ENCODE measurements at places on chromosomes 2 and 18.

DNA sequence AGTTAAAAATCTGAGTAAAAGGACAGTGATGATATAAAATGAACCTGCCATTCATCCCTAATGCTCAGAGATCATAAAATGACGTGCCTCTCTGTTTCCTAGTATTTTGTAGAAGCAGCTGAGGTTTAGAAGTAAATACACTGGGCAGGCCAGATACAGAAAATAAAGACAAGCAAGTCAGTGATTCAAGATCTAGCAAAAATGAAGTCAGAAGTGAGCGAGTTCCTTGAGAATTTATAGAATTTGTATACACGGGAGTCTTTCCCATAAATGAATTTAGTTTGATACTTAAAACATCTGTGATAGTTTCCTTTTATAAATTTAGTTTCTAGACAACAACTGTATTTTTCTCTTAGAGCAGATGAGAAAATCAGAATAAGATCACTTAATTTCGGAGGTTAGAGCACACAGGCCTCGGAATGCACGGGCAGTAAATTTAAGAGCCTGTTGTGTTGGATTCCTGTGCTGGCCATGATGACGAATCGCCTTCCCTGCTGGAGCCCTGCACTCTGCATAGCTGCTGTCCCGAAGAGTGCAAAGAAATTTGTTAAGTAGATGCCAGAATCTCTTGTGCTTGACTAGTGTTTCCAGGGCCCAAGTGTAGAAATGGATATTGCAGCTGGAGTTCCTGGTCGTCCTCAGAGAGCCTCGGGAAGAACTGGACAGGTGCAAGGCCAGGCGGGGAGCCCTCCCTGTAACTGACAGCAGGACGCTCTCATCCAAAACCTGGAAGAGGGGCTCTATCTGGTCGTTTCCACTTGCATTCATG is 83.7 kb upstream of the RBM44 start:
- DNase-seq = no peak

DNA sequence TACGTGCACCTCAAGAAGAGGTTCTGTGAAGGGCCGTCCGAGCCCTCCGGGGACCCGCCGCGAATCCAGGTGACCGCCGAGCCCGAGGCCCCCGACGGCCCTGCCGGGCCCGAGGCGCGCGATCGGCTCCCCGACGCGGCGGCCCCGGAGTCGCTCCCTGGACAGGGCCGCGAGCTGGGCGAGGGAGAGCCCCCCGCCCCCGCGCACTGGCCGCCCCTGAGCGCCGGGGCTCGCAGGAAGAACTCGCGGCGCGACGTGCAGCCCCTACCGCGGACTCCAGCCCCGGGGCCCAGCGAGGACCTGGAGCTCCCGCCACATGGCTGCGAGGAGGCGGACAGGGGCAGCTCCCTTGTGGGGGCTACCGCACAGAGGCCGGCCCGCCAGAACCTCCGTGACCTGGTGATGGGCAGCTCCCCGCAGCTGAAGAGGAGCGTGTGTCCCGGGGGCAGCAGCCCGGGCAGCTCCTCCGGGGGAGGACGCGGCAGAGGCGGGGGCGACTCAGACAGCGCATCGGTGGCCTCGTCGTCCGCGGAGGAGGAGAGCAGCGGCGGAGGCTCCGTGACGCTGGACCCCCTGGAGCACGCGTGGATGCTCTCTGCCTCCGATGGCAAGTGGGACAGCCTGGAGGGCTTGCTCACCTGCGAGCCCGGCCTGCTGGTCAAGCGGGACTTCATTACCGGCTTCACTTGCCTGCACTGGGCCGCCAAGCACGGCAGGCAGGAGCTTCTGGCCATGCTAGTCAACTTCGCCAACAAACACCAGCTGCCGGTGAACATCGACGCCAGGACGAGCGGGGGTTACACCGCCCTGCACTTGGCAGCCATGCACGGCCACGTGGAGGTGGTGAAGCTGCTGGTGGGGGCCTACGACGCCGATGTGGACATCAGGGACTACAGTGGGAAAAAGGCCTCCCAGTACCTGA is 812 bp downstream of the SOWAHC start:
- no peak for DNase-seq

DNA sequence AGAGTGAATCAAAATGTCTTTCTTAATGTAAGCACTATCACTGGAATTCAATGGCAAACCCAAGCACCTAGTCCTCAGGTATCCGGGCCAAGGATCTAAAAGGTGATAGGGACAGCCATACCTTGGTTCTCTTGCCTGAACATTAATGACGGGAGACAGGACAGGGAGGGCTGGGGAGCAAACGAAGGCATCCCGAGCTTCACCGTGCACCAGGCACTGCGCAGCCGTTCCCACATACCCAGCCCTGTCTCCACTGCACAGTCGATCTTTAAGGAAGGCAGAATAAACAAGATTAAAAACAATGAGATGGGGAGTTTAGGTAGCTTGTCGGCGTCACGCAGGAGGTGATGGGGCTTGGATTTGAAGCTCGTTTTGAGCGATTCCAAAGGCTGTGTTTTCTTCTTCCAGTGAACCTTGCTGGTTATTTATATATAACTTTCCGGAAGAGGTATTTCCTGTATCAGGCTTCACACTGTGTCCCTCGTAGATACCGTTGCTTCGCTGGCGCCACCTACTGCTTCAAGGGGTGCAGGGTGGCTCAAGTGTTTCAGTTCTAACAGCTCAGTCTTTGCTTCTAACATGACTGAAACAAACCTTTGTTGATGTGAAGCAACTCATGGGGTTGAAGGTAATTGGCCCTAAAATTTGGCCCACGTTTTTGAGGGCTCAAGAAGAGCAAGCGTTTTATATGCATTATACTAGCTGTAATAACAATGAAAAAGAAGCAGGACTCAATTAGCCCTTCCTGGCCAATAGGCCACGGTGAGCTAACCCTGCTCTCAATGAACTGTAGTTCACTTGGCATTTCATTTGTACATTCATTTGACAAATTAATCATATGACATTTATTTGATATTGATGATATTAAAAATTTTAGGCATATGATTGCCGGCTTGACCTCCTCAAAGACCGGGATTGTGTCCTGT is 77.4 kb downstream of the DCDC2C start:
- DNase-seq = no peak

GRCh38 chr18:24362757-24363156 is 34.9 kb downstream of the OSBPL1A start:
- DNase-seq = no peak

- no peak for DNase-seq
Measured at GRCh38 chr2:205738117-205738968, 56.0 kb downstream of the NRP2 start.

GRCh38 chr2:230503798-230504197 is 87.8 kb downstream of the SP100 start:
- no peak for DNase-seq

- DNase-seq = no peak
Measured at GRCh38 chr2:153214337-153214736, 264.2 kb downstream of the RPRM start.

DNA sequence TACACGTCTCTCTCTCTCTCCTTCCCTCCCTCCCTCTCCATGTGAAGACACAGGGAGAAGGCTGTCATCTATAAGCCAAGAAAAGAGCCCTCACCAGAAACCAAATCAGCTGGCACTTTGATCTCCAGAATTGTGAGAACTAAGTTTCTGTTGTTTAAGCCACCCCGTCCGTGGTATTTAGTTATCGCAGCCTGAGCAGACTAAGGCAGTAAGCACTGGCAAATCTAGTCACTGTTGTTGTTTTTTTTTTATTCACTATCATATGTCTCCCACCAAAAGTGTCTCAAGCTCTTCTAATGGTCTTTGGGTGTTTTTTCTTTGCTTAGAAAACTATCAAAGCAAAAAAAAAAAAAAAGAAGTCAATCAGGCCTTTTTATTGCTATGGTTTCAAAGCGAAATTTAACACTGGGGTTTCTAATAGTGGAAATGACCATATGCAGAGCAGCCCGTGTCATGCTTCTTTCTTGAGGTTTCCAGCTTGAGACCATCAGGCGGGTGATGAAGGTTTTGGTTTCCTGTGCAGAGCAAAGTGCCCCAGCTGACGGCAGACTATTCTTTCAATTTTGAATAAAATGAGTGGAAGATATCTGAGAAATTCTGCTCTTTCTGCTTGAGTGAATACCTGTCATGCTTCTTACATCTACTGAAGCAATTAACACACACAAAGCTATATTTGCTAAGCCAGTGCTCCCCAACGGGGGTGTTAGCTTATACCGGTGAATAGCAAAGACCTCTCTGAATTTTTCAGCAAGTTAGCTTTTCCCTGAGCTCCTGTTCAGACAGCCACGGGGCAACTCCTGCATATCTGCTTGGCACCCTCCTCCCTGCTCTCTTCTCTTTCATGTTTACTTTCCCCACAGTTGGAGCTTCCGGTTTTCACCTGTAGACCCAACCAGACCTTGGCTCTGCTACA is 394.1 kb upstream of the ATP5MC3 start:
- DNase-seq = no peak

DNA sequence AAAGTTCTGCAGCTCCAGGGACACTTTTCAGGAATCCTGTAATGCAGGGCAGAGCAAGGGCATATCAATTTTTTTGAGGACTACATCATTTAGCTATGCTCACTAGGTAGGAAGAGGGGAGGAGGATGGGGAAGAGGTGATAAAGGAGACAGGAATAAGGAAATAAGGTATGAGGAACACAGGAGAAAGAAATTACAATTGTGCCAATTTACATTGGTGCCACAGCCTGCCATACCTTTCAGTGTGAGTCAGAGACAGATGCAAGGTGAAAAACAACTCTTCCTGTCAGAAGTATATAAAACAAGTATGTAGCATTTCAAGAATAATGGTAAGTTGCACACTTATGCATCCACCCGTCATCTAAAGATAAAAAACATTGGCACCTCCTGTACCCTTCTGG is 5.4 kb upstream of the MRPS9 start:
- no peak for DNase-seq

GRCh38 chr2:174202188-174202587 is 46.1 kb downstream of the OLA1 start:
- DNase-seq = no peak

GRCh38 chr18:25979369-25980040 is 110.9 kb downstream of the SS18 start:
- DNase-seq = no peak

DNA sequence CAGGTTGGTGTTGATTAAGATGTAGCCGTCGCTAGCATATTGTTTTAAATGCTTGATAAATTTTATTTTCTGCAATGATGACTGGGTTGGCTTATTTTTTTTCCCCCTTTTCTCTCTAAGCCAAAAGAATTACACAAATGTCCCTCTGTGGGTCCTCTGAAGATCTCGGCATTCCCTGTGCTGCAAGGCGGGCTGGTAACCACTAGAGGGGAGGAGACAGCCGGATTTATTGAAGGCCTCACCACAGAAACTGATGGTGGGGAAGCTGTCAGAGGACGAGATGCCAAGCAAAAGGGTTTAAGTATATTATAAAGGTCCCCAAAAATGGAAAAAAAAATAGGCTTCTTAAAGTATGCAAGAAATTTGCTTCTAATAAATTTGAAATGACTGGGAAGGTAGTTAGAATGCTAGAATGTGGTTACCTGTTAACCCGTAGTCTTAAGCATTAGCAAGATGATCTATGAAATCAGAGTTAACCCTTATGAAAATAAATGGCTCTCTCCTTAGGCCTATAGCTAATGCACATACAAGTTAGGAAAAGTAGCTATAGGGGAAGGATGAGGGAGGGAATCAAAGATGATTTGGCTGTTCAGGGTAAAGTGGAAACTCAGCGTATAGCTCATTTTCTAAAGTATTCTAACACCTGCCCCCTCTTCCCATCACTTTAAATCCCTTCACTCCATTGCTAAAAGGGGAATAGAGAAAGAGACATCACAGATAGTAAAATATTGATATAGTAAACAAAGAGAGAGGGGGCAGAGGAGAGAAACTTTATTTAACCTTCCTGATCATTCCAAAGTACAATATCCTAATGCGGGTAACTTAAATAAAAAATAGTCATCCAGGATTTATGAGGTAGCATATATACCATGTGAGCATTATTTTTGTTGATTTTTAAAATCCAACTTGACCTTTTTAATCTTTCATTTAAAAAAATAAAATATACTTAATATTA is 894.5 kb upstream of the POU3F3 start:
- DNase-seq = peak; percentile 62

DNA sequence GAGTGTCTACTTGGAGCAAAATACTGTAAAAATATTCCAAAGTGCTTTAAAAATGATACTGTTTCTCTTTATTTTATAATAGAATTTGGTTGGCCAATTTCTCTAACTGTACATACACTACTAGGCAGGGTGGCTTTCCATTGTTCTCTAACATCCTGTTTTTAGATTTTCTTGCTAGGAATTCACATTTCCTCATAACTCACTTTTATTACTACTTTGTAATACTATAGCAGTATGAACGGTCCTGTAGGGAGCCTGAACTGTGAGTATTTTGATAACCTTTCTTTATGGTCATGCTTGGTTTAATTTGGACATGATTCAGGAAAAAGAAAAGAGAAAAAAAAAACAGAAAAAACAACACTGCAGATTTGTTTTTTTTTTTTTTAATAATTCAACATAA is 37.8 kb downstream of the GCG start:
- no peak for DNase-seq

- peak; percentile 29 for DNase-seq
Measured at GRCh38 chr2:232204457-232204931, 174.1 kb upstream of the ALPP start.

DNA sequence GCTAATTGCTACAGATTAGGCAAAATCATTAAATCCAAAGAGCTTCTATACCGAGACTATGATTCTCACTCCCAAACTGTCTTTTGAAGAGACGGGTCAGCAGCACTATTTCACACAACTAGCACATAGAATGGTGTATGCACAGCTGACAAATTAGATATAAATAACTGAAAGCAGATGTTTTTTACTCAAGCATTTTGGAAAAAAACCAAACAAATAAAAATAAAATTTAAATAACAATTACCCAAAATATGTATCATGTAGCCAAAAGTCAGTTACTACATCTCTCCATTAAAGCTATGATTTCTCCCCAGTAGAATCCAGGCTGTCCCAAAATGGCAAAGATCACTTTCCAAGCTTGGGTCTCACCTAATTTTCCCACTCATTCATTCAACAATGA is 107.9 kb downstream of the TMEM163 start:
- DNase-seq = no peak

DNA sequence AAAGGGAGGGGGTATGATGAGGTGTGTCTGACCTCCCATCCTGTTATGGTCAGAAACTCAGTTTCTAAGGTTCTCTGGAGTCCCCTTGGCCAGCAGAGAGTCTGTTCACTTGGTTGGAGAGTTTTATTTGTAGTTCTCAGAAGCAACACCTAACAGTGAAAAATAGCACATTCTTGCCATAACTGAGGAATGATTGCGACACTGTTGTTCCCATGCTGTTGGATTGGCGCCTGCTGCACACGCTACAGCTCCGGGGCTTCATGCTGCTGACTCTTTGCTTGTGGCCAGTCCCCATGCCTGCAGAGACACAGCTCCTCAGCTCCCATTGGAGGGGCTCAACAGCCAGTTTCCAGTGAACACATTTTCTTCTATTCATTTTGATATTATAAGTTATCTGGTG is 42.1 kb downstream of the TPGS2 start:
- no peak for DNase-seq
